ENCODE measurements at places on chromosomes 12 and 14.

- no peak for DNase-seq
Measured at GRCh38 chr12:70338531-70338930, 27.6 kb upstream of the KCNMB4 start.

DNA sequence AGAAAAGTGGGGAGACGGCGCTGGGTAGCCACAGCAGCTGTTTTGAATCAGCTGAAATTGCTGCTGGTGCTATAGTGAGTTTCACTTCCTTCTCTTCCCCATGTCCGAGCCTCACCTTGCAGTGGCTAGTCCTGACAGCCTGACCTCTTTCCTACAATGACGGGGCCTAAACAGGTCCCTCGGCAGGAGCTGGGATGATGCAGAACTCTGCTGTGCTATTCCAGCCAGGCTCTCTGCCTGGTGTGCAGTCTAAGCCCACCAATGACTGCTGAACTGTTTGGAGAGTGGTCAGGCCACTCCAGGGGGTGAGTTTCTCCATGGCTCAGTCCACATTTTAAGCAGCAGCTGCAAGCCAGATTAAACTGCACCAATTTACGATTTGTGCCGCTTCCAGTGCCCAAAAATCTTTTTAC, 207.3 kb downstream of the TTC7B start:
- no peak for DNase-seq

DNA sequence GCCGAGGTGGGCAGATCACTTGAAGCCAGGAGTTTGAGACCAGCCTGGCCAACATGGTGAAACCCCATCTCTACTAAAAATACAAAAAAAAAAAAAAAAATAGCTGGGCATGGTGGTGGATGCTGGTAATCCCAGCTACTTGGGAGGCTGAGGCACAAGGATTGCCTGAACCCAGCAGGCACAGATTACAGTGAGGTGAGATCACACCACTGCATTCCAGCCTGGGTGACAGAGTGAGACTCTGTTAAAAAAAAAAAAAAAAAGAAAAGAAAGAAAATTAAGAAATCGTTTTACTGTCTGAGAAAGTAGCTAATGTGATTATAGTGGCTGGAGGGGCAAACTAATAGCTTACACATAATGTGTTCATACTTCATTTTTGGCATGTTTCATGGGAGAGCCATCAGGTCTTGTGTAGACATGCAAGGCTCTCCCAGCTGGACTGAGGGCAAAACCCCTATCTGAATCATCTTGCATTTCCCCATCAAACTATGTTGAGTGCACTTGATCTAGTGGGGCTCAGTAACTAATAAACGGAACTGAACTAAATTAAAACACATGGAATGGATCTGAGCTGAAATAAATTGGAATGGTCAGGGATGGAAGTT, 16.2 kb downstream of the KIF21A start:
- DNase-seq, result peak; percentile 49

DNA sequence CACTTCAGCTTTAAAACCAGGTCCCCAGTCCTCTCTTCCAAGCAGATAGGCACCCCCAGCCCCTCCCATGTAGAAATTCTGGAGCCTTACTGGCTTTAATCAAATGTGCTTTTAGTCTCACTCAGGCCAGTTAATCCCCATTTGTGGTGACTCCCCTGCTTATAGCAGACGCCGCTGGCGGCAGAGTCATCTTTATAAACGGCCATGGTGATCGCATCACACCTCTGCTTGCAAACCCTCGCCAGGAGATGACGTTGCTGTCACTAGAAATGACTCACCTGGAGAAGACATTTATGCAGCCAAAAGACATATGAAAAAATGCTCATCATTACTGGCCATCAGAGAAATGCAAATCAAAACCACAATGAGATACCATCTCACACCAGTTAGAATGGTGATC, 369.3 kb downstream of the VRK1 start:
- DNase-seq, result no peak

DNA sequence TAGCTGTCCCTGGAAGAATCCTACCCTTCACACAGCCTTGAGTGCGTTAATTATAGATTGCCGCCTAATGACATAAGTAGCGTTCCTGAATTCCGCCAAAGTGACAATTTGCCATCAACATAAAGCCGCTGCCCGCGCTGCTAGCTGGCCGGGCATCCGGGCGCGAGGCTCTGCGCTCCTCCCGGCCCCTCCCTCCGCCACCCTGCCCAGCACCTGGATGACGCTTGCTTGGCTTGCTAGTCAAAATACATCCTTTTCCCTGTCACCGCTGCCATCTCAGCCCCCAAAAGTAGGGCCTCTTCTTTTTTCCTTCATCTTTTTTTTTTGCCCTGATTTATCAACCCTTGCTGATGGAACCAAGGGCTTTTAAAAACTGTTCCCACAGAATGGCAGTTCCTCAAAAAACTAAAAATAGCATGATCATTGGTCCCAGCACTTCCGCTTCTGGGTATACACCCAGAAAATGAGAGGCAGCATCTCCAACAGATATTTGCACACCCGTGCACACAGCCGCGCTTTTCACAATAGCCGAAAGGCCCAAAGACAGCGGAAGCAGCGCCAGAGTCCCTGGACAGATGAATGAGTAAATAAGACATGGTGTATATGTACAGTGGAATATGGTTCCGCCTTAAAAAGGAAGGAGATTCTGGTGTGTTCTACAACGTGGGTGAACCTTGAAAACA, 235.2 kb downstream of the BCL11B start:
- no peak for DNase-seq

DNA sequence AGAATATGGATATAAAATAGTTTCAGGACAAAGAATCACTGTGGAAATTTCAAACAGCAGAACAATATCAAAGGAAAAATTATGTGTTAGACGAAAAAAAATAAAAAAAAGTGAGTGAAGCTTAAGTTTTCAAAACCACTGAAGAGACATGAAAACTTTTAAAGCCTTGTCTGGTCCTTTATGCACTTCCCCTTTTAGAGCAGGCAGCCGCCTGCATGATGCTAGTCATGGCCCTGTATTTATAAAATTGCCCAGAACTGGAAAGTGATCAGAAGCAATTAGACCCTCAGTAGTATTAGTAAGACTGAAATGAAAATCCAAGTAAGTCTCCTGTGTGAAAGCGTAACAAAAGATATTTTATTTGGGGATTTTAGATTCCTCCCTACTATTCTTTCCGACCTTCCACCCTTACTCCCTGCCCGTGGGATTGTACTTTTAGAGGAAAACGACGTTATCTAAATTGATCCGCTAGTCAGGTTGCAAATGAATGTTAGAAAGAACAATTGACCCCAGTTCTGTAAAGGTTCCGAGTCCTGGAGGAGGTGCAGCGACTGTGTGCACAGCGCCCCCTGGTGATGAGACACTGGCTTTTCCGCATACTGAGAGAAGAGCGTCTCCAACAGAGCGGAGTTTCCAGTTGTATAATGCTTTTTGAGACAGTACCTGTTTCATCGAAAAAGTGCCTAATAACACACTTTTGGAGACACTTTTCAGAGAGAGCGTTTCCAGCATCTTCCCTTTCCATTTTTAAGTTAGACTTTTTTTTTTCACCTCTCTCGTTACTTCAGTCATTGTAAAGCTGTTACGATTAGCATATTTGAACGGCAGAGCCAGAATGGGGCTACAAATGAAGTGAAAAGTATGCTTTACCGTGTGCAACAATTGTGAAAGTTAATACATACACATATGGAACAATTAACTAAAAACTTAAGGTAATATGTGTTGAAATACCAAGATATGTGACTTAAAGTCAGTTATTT, 12.4 kb downstream of the MGST1 start:
- DNase-seq, result no peak

DNA sequence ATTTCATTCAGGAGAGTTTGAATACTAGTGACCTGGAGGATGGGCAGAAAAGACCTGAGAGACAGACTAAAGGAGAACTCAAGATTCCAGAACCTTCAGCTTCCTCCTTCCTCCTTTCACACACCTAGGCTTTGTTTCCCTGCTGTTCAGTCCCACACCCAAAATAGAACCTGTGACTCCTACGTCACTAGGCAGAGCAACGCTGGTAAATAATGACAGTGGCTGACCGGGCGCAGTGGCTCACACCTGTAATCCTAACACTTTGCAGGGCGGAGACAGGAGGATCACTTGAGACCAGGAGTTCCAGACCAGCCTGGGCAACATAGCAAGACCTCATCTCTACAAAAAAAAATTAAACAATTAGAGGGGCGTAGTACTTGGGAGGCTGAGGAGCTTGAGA, 166.4 kb upstream of the FKBP4 start:
- no peak for DNase-seq

GRCh38 chr12:23949348-23950209, at the start of gene SOX5:
TSS of gene SOX5 (minus strand) at chr12:23949670. CDS start at chr12:23949601, 69 bp downstream.
- no peak for DNase-seq

- no peak for DNase-seq
Measured at GRCh38 chr12:127773520-127773919, 493.4 kb upstream of the TMEM132C start.

DNA sequence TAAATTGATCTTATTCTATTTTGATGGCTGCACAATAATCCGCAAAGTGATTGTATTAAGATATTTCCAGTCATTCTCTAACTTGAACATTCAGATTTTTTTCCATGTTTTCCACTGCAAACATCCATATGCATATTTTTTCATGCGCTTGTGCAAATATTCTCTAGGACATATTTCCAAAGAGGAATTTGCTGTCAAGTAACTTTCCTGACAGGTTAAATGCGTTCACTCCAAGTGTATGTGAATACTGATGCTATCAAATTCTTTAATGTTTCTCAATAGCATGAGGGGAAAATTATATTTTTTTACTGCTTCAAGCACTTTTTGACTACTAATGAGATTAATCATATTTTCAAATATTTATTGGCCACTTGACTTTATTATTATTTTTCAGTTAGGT, 135.3 kb upstream of the LGR5 start:
- DNase-seq, result no peak

DNA sequence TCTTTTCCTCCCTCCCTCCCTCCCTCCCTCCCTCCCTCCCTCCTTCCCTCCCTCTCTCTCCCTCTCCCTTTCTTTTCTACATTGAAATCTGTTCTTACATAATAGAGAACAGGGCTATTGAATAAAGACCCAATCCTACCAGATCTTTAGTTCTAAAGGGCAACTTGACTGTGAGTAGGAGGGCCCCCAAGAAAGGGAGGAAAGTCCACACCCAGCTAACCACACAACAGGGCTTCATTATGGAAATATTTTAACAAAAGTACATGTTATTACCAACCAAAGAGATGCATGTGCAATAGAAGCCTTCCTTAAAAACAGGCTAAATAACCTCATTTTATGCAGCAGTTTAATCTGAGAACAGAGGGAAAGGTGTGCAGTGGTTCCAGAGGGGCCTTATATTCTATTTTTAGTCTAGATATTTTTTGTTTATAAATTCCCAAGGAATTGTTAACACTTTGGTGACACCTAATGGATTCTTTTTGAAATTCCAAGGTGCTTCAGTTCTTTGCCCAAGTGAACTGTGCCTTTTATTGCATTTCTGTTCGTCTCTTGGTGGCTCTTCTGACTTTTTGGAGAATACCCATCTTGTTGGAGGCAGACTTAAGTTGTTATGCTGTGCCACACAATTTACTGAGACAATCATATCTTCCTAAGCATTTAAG, 63.0 kb downstream of the GNS start:
- no peak for DNase-seq

DNA sequence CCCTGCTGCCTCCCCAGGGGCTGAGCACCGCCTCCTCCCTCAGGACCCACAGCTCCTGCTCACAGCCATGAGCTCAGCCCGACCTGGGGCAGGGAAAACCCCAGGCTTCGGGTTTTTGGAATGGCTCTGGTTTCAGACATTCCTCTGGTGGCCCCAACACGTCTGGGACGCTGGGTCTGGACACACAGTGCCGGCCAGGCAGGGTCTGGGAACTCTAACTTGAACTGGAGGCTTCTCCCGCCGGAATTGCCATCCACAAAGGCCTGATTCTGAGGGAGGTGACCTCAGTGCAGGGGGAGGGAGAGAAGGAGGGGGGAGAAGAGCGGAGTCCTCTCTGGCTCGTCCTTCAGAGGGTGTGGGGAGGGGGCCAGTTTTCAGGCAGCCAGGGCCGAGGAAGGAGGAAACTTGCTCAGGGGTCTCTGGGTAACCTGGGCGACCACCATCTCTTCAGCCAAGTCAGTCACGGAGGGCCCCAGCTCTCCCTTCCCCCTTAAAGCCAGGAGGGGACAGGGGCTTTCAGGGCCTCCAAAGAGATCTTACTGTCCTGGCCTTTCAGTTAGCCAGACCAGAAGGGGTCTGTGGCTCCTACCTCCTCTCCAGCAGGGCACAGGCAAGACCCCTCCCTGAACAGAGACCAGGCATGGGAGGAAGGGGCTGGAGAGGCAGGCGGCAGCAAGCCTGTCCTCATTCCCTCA, 19.4 kb downstream of the NCKAP5L start:
- no peak for DNase-seq

GRCh38 chr12:113762882-113763816, 203.0 kb downstream of the RBM19 start:
- no peak for DNase-seq

DNA sequence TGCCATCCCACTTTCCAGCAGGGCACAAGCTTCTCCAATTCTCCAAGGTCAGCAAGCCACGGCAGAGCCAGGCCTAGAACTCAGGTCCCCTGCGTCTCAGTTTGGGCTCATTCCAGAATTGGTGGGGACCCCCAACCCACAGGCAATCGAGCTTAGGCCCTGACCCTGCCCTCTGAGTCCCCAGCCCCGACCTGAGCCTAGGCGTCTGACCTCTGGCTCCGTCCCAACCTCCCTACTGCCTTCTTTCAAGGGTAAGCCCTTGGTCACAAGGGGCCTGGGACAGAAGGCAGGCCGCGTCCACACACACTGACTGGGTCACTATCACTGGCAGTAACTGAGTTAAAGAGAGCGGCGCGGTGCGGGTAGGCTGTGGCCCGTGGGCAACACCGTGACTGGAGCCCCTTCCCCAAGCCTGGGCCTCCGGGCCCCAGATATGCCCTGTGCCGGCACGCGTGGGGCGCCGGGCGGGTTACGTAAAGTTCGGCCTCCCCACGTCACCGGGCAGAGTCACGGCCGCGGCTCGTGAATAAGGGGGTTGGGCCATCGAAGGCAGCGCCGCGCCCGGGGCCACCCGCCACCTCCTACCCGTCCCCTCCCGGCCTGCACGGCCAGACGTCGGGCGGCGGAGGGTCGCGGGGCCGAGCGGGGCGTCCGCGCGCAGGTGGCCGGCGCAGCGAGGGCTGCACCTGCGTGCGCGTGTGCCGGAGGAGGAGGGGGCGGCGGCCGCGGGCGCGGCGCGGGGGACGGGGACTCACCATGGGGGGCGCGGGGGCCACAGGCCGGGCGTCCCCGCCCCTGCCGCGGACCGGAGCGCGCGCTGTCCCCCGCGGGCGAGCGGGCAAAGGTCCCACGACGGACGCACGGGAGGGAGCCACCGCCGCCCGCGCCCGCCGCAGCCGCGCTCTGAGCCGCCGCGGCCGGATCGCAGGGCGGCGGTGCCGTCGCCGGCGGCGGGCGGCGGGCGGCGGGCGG, 516 bp downstream of the ANKRD9 start:
- no peak for DNase-seq

GRCh38 chr14:56413721-56414120, 165.9 kb upstream of the TMEM260 start:
- DNase-seq, result no peak

GRCh38 chr12:121717041-121717699, 4.6 kb downstream of the TMEM120B start:
- peak; percentile 90 for DNase-seq

- no peak for DNase-seq
Measured at GRCh38 chr12:108635201-108635996, 1.7 kb upstream of the SELPLG start.

Data from HS-5 (cell line).